ENCODE measurements at places on chromosomes 2 and 18. TPM values are rescaled to one million over a fixed set of nuclear protein-coding genes. Genes with fewer than 3 reads are reported as not detected.

DNA sequence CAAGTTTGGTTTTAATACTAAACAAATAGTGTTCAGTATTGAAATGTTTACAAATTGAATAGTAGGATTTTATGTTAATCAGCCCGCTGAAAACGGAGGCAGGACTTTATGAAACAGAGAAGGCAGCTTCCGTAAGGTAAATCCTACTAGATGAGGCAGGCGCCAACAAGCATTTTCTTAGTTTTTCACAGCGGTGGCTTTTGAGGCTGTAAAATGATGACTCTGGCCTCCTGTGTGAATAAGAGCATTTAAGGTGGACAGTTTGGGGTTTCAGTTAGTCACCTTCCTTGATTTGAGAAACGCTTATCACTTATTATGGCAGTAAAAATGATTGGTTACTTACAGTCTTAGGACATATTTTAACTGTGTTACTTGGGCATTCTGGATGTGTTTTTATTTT, 212.9 kb downstream of the PTGR3 start:
- DNase-seq, result no peak

GRCh38 chr2:200604571-200605255, 18.9 kb downstream of the AOX1 start:
- no peak for DNase-seq

DNA sequence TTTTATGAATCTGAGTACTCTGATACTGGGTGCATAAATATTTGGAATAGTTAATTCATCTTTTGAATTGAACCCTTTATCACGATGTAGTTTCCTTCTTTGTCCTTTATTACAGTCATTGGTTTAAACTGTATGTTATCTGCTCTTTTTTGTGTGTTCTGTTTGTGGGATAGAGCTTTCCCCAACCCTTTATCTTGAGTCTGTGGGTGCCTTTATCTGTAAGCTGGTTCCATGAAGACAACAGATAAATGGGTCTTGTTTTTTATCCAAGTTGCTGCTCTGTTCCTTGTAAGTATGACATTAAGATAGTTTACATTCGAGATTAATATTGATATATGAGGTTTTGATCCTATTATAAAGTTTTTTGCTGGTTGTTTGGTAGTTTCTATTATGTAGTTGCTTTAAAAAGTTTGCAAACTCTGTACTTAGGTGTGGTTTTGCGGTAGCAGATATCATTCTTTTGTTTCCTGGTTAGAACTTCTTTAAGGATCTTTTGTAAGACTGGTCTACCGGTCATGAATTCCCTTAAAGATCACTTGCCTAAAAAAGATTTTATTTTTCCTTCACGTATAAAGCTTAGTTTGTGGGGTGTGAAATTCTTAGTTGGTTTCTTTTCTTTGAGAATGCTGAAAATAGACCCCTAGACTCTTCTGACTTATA, 1451.3 kb upstream of the SLC39A10 start:
- no peak for DNase-seq

DNA sequence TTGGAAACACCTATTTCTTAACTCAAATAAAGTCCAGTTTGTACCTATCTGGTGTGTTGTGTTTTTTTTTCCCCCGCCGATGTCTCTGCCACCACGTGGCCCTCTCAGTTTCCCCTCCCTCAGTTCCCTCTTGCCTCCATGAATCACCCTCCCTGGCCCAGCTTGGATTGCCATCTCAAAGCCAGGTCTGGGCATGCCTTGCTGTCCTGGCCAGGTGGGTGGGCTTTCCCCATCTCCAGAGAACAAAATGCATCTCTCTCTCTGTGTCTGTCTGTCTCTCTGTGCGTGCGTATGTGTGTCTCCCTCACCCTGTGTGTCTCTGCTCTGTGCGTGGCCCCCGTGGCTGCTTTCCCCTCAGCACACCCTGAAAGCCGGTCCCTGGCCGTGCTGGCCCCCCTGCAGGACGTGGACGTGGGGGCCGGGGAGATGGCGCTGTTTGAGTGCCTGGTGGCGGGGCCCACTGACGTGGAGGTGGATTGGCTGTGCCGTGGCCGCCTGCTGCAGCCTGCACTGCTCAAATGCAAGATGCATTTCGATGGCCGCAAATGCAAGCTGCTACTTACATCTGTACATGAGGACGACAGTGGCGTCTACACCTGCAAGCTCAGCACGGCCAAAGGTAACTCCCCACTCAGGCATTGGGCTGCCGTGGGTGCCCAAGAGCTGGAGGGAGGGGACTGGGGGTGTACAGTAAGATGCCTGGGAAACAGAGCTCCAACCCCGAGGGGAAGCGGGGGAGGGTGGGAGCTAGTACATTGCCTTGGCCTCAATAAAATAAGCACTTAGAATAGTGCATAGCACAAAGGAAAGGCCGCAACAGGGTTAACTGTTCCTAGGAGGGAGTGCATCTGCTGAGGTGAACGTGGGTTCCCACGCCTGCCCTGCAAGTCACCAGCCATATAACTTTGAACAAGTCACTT, 31.6 kb upstream of the GMPPA start:
- no peak for DNase-seq

OXER1 gene
- total RNA-seq, result 1.3 TPM

POTEF gene
- total RNA-seq, result 88.4 TPM

All from testis (tissue), 5 donors.